ENCODE measurements at places on chromosomes 16 and 17.

DNA sequence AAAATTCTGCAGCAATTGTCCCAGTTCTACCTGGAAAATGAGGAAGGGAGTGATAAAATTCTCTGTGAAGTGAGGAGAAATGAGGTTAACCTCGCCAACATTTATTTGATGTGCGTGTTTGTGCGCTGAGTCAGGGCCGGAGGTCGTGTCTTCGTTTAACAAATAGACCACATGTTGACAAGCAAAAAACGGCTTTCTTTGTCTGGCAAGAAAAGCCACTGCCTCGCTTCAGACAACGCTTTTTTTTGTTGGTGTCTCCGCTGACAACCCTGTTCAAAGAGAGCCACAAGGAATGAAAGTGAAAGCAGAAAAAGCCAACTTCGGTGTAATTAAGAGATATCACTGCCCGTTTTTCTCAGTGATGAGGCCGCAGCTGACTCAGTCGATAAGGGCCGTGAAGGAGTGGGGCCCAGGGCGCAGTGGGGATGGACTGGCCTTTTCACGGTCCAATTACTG lies 510.6 kb downstream of the CDH13 start:
- no peak for DNase-seq

DNA sequence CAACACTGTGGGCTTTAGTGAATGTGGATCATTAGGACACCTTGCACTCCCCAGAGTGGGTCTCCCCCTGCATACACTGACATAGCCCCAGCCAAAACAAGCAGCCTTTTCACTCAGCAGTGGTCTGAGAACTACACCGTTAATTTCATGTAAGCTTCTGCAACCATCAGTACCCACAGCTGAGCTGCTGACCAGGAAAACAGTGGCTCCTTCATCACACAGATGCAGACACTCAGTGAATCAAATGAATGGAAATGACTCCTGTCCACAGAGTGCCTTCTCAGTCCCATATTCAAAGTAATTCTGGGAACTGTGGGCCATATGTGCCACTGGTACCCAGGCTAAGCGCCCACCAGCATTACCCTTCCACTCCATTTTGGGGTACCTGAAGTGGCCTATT lies 39.3 kb upstream of the NOL11 start:
- DNase-seq, result no peak

GRCh38 chr17:13244513-13244912 lies 226.7 kb upstream of the ELAC2 start:
- DNase-seq, result no peak

GRCh38 chr16:680967-681745 lies 946 bp downstream of the STUB1 start:
- no peak for DNase-seq

GRCh38 chr17:4386406-4386805 lies 19.9 kb upstream of the UBE2G1 start:
- DNase-seq, result no peak

DNA sequence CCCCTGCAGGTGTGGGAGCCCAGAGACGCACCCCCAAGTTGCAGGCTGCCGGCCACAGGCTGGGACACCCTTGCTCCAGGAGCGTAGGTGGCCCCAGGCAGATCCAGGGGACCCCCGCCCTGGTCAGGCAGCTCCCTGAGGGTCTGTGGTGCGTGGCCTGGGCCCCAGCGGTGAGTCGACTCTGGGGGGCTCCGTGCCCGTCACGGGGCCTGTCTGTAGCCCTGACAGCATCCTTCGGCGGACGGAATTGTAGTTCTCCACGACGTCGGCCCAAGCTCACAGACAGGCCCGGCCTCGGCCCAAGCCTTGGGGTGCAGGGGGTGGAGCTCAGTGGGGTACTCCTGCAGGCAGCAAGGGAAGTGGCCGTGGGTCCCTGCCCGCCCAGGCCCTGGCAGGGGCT lies 82.9 kb downstream of the LMF1 start:
- DNase-seq, result no peak

- no peak for DNase-seq
Observed at GRCh38 chr17:39080421-39081078, 70.9 kb downstream of the PLXDC1 start.

DNA sequence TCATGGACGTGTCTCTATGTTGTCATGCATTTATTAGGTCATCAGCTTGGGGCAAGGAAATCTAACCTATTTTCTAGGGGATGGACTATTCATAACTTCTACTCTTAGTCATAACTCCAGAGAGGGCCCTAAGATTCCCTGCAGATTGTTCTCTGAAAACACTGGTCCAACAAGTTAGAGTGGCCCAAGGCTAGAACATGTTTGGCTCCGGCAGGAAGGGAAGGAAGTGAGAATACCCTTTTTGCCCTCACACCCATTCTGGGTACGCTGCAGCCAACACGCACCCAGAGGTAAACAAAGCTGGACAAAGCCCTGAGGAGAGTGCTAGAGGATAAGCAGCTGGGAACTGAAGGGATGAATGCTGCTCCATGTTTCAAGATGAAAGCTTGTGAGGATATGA lies 9.9 kb downstream of the C16orf86 start:
- DNase-seq, result no peak

GRCh38 chr17:39738983-39739884 lies 1.5 kb downstream of the GRB7 start:
- DNase-seq, result no peak

GRCh38 chr16:866252-866896 lies 65.8 kb upstream of the GNG13 start:
- DNase-seq, result no peak

GRCh38 chr17:38904892-38905291 lies 20.5 kb upstream of the LASP1NB start:
- no peak for DNase-seq

DNA sequence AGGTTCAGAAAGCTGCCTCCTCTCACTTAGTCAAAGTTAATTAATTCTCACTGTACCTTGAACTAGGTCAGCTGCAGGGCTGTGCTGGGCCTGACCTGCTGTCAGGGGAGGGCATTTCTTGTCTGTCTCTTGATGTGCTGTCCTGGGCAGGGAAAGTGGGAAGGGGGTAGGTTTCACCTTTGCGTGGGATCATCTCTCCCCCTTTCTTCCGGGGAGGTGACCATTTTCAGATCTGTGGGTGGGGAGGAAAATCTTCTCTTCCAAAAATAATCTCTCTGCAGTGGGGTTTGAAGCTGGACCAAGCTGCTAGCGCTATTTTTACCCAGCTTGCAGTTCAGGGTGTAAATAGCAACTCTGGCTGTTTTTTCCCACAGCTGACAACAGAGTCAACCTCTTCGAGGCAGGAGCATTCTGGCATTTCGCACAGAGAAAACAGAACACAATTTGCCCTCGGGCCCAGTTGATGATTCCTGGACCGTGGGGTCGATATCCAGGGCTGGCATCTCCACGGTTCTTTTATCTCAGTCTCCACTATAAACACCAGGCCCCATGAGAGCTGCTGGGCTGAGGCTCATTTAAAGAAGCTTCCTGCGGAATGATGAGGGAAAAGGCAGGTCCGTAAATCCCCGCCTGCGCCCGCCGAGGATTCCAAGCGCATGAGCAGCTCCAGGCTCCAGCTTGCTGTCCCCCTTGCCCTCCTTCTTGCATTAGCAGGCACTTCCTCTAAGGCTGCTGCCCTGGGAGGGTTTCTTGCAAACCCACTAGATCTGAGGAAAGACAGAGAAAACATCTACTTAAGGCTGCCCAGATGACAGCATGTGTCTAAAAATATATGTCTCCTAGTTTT lies 93.9 kb downstream of the YPEL2 start:
- no peak for DNase-seq

GRCh38 chr17:45783593-45784292 lies 377 bp upstream of the CRHR1 start:
- DNase-seq, result no peak

DNA sequence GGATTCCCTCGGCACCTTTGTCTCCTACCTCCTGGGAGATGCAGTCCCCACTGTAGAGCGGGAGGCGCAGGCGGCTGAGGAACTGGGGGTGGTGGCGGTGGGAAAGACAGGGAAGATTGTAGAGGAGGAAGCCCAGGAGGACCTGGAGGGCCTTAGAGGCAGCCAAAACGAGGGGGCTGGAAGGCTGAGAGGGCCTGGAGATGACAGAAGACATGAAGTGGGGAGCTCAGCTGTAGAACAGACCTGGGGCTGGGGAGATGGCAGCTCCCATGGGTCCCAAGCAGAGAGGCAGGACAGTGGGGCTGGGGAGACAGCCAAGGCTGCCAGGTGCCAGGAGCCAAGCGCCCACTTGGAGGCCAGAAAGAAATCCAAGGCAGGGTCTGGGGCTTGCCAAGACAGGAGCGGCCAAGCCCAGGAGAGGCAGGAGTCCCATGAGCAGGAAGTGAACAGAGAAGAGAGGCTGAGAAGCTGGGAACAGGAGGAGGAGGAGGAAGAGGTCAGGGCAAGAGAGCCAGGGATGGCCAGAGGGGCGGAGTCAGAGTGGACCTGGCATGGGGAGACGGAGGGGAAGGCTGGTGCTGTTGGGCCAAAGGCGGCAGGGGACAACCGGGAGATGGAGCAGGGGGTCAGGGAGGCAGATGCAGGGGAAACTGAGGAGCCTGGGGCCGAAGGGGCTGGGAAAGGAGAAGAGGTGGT lies 803 bp downstream of the APOBR start:
- no peak for DNase-seq

GRCh38 chr16:24102209-24102660 lies 153.9 kb upstream of the CACNG3 start:
- DNase-seq, result no peak

DNA sequence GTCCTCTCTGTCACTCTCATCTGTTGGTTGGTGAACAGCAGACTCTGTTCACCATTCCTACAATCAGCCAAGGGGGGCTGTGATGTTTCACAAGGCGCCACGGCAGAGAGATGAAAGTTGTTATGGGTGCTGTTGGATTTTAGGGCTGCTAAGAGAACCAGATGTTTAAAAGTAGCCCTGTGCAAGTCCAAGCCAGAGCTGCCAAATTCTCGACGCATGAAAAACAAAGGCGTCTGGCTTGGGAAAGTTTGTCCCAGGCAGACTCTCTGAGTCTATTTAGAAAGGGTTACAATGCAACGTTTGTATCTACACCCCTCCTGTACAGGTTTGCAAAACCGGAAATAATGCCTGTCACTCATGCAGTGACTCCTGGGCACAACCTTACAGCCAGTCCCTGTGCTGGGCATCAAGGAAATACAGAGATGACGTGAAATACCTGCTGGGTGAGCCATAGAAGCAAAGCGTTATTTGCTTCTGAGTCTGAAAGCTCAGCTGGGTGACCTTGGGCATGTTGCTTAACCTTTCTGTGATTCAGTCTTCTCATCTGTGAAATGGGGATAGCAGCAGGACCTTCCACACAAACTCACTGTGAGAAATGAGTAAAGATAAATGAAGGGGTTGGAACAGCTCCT lies 74.8 kb downstream of the XYLT1 start:
- DNase-seq, result no peak
